Tibial nerve (tissue), 4 donors: ENCODE measurements at places on chromosomes 6 and 20. TPM values are rescaled to one million over a fixed set of nuclear protein-coding genes. Genes with fewer than 3 reads are reported as not detected.

GRCh38 chr6:138241381-138241780, 23.1 kb upstream of the PBOV1 start:
- no peak overlapping the region for H3K27ac ChIP-seq
- DNase-seq = no peak
- H3K4me3 ChIP-seq = no peak overlapping the region
- no peaks in the 10 kb centered on the region for H3K36me3 ChIP-seq
- H3K4me1 ChIP-seq = no peaks in the 10 kb centered on the region
- no peaks in the 10 kb centered on the region for H3K27me3 ChIP-seq

DNA sequence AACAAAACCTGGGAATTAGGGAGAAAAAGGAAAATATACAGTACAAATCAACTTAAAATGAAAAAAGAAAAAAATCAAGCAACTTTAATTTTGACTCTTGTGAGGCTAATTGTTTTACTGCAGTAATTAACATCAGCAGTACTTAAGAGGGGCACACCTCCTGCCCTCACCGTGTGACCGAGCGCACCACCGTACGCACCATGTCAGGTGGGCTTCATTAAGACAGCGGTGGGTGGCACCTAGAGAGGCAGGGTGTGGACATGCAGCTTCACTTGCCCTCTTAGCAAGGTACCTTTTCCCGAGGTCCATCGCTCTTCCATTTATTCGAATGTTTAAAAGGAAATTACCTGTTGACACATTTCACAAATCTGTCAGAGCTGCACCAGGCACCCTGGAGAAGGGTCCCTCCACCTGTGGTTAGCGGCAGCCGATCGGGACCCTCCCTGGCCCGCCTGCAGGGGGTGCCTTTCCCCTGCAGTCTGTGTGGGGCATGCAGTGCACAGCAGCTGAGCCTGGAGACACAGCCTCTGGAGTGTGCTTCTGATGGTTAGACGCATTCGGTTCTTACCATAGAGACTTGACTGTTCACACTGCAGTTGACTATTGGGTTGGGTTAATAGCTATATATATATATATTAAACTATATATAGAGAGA, 184.1 kb downstream of the TMEM242 start:
- no peaks in the 10 kb centered on the region for H3K36me3 ChIP-seq
- H3K4me1 ChIP-seq = peaks cover 14% of the 10 kb centered on the region
- no peaks in the 10 kb centered on the region for H3K27me3 ChIP-seq
- no peak overlapping the region for H3K4me3 ChIP-seq
- H3K27ac ChIP-seq = no peak overlapping the region

- H3K36me3 ChIP-seq = no peaks in the 10 kb centered on the region
- no peak overlapping the region for H3K27ac ChIP-seq
- H3K4me1 ChIP-seq = no peaks in the 10 kb centered on the region
- no peak overlapping the region for H3K4me3 ChIP-seq
Measured at GRCh38 chr6:45789238-45789637, 226.4 kb downstream of the CLIC5 start.

PLN gene
- total RNA-seq = 11.0 TPM

- H3K4me1 ChIP-seq = peaks cover 4% of the 10 kb centered on the region
- peaks cover 82% of the 10 kb centered on the region for H3K36me3 ChIP-seq
- no peak overlapping the region for H3K27ac ChIP-seq
- no peak for DNase-seq
Measured at GRCh38 chr20:25020345-25020744, 27.8 kb upstream of the APMAP start.
